ENCODE measurements at places on chromosomes 6 and 20.

GRCh38 chr6:144252259-144252658 lies 32.9 kb upstream of the UTRN start:
- no peak for DNase-seq

- no peak for DNase-seq
Observed at GRCh38 chr6:6851059-6851948, 256.5 kb upstream of the RREB1 start.

- DNase-seq, result no peak
Observed at GRCh38 chr6:142822842-142823241, 122.1 kb downstream of the HIVEP2 start.

GRCh38 chr20:24194143-24194542 lies 205.6 kb upstream of the GGTLC1 start:
- DNase-seq, result no peak

DNA sequence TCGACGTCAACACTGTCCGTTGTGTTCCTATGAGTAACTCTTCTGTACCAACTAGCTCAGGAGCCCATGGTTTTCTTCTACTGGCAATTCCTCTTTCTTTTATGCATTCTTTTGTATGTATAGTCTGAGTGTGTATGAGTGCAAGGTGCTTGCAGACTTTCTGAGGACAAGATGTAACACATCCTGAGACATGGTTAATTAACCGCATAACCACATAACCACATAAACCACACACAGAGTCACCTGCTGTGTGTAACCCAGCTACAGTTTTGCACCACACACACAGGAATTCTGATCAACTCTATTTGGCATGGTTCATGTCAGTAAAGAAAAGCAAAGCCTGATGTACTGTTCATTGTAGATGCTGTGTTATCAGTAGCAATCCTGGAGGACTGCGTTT lies 98.6 kb downstream of the DACT2 start:
- no peak for DNase-seq

Measured in stimulated activated CD8-positive, alpha-beta memory T cell treated with anti-CD3 and anti-CD28 coated beads, Interleukin-4, amount 100 ng/mL, for 24 hours (primary cell).